ENCODE measurements at places on chromosomes 4 and X. TPM values are rescaled to one million over a fixed set of nuclear protein-coding genes. Genes with fewer than 3 reads are reported as not detected.

DNA sequence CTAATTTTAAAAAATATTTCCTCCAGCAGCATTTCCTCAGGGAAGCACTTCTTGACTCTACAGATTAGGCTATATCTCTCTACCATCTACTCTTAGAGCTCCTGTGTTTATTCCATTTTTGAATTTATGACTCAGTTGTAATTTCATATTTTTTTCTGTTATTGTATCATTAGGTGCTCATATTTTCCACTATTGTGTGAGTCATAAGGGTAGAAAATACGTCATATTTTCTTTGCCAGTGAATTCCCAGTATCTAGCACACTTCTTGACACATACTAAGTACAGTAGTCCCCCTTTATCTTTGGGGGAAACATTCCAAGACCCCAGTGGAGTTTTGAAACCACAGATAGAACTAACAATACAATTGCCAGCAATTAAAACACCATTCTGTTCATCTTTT lies 431.2 kb downstream of the GASK1B start:
- no peak for DNase-seq

GRCh38 chr4:90621080-90621479 lies 493.9 kb downstream of the CCSER1 start:
- DNase-seq: no peak

DNA sequence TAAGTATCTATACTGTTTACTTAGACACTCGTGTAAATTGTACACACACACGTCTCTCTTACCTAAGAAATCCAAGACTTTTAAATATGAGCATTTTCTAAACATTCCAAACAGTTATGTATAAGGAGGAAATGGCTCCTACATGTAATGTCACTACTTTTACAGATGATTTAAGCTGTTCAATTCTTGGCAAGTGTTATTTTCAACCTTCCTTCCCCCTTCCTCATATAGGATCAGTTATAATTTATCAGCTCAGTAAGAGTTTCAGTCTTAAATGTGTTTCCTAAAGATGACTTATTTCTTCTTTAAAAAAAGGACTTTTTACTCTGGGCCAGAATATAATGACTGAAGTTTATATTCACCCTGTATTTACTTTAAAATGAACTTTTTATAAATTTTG lies 601.1 kb downstream of the ANKRD50 start:
- DNase-seq: no peak

GRCh38 chrX:12360986-12361598 lies 222.8 kb downstream of the FRMPD4 start:
- DNase-seq: no peak

- no peak for DNase-seq
These were observed 1.4 kb upstream of the EMCN start for GRCh38 chr4:100519205-100519604.

- no peak for DNase-seq
These were observed 490.2 kb upstream of the BOD1L1 start for GRCh38 chr4:14117575-14118238.

GRCh38 chr4:73844345-73844744 lies 7.9 kb downstream of the CXCL6 start:
- DNase-seq: no peak

DNA sequence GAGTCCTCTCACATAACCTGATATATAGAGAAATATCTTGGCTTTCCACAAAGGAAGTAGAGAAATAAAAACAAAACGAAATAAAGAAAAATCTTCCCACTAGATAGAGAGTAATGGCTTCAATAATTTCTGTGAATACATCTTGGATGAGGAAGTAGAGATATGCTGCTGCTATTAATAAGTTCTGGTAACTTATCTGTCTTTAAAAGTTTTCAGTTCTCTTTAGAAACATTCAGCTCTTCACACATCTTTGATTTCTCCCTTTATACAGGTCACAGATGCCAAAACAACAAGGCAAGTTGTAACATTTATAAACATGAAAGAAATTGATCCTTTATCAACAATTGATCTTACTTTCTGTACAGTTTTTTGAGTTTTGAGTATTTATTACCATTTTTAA lies 615.8 kb downstream of the TRAM1L1 start:
- DNase-seq: no peak

DNA sequence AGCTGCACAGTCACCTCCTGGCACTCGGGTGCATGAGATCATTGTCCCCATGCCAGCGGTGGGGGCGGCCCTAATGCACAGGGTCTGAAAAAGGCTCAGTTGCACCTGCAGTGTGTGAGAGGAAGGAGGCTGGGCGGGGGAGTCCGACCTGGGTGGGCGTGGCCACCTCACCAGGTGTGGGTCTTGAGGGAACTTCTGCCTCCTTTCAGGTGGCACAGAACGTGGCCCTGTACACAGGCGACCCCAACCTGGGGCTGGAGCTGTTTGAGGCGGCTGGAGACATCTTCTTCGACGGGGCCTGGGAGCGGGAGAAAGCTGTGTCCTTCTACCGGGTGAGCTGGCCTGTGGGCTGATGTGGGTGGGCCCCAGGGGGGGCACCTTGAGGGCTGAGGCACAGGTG lies 34.3 kb upstream of the HTRA3 start:
- no peak for DNase-seq

DNA sequence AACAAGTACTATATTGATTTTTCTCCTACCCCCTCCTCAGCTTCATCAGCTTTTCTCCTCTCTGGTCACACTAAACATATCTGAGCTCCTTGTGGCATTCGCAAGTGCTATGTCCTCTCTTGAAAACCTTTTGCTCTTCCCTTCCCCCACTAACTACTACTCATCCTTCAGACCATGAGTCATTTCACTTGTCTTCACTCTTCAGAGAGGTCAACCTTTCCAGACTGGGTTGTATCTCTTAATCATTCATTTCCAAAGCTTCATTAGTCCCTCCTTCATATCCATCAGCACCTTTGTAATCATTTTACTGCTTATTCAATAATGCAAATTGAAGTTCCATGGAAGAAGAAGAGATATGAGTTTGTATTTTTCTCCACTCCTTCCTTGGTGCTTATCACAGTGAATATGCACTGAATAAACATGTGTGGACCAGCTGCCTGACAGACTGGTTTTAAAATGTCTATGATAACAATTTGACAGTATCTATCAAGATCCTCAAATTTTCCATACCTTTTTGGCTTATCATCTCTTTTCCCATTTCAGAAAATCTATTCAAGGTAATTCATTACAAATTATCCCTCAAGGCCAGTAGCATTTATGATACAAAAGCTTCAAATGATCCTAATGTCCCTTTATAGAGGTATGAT lies 28.4 kb downstream of the DDX60L start:
- DNase-seq: no peak

- no peak for DNase-seq
These were observed 146.6 kb downstream of the AASDH start for GRCh38 chr4:56240554-56241174.

GRCh38 chrX:86946569-86946968 lies 571.0 kb upstream of the KLHL4 start:
- no peak for DNase-seq

Gene NHSL2
- 3.7 TPM for polyA plus RNA-seq

Gene FABP2
- polyA plus RNA-seq: not detected

Gene CXCL9
- polyA plus RNA-seq: not detected

Gene SMS
- polyA plus RNA-seq: 66.3 TPM

Gene SGMS2
- polyA plus RNA-seq: 0.85 TPM
